ENCODE measurements at places on chromosomes 7 and 10.

DNA sequence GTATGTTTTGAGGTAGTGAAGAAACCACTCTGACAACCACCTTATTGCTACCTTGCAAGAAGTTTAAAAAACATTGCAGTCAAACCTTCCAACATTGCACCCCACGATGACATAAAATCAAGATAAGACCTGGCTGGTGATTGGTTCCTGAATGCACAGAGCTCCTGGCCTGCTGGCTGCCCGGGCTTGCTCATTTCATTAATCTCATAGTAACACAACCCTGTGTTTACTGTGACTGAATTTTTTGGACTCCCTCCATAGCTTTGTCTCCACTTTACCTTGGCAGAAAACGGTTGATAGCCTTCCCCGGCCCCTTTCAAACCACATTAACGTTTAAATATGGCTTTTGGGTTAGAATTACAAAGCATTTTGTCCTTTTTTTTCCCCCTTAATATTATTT is 27.5 kb downstream of the VWA2 start:
- DNase-seq = no peak

DNA sequence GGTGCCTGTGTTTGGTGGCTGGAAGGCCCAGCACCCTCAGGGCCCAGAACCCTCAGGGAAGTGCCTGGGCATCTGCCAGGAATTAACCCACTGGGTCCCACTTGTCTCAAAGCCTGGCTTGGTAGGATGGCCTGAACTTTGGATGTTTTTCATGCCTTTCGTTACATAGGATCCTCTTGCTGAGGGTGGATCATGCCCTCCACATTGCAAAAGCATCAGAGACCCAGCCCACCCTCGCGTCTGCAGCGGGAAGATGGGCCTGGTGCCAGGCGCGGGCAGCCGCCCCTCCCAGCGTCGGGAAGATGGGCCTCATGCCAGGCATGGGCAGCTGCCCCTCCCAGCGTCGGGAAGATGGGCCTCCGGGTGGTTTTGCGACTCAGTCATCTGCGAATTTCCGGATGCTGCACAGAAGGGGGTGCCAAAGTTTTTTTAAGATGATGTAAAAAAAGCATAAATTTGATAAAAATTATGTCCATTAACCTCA is 51.9 kb upstream of the PRKAR1B start:
- DNase-seq = no peak

DNA sequence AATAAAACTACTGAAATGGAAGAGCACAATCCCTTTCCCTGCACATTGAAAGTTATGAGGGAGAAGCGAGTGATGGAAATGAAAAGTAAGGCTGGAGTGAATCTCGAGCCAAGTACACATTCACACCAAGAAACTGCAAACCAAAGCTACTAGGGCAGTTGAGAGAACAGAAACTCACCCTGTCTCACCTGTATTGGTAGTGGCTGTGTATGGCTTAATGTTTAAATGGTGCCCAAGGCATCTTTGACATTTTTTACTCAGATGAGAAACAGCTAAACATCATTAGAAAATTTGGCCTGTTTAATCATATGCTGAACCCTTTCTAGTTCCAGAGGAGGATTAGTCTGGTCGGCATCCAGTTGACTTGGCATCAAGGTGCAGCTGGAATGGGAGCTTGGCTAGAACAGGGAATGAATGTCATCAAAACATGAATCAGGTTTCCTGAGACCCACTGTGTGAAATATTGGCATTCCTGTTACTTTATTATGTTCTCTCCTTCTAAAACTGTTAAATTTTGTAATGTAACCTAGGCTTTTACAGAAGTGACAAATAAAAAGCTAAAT is 840.8 kb downstream of the GRM8 start:
- DNase-seq = no peak

DNA sequence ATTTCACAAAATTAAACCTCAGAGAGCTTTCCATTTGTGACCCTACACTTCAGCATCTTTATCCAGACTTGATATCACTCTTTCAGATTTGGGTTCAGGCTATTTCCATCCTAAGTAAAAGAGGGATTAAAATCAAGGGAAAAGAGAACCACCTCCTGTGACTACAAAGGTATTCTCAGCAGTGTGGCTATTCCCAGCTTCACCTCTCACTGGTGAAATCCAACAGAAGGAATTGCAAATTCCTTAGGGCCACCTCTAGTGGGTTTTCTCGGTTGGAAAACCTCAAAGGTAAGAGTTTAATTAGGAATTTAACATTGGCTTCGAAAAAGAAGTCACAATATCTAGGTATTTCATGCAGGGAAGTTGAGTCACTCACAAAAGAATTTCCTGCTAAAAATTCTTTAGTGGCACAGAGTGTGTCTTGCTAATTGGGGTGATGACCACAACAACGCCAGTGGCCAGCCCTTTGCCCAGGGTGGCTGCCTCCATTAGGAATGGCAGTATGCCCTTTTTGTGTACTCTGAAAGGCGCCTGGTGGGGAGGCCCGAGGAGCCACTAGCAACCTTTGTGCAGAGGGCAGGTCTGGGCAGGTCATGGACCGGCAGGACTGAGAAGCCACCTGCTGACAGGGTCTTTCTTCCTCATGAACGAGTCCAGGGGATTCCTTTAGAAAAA is 52.2 kb downstream of the SEM1 start:
- no peak for DNase-seq

DNA sequence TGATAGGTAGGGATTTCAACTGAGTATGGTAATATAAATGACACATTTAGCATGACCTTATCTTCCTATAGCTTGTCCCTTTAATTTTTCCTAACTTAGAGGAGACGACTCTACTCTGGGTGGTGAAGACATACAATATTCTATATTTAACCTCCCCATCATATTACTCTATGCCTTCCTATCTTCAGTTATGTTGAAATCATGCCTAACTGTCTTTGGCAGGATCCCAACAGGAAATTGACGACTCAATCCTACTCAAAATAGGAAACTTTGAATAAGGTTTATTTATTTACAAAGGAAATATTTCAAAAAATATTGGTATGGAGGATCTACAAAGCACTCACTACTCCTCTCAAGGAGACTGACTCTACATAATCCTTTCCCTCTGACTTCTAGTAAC is 24.1 kb upstream of the SEMA3A start:
- DNase-seq = no peak

DNA sequence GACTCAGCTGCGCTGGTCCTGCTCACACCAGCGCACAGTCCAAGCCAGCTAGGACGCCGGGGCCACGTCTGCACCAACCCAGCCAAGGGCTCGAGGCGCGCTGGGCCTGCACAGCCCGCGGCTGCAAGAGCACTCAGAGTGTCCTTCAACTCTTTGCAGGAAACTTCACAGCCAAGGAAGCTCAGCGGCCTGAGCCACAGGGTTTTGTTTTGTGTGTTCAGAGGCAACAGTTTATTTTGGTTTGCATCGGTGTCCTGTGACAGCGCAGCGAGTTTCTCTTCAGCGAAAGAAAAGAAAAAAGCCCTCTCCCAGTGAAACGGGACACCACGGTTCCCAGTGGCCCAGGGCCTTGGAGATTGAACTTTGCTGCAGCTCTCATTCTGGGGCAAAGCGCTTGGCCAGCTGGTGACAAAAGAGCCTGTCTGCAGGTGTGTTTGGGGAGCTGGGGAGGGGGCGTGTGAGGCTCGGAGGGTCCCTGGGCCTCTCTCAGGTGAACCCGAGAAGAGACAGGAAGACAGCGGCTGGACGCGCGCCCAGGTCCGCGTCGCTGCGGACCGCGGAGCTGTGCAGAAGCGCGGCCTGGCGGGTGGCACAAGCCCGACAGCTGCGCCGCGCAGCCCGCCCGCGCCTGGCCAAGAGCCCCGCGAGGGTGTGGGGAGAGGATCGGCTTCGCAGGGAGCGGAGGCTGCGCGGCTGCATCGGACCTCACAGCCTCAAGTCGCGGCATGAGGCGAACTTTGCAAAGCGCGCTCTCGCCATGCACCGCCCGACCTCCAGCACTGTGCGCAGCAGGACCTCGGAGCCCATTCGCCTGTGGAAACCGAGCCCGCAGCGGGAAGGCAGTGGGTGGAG is 922 bp downstream of the CXCL12 start:
- DNase-seq = no peak

DNA sequence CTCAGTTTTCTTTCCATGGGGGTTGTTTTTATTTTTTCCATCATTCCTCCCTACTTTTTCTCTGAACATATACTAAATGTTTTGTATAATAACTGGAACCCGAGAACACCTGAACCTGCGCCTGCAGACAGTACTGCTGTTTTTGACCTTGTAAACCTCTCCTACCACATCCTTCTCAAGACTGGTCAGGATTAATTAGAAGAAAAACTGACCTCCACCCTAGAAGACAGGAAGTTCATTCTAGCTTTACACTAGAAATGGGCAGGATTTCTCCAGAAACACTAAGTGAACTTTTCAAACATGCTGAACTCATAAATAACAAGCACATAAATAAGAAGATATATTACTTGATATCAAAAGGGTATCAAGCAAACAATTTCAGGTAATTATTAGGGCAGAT is 751 bp upstream of the HYCC1 start:
- no peak for DNase-seq

- DNase-seq = no peak
Measured at GRCh38 chr10:129501652-129502436, 34.8 kb downstream of the MGMT start.

DNA sequence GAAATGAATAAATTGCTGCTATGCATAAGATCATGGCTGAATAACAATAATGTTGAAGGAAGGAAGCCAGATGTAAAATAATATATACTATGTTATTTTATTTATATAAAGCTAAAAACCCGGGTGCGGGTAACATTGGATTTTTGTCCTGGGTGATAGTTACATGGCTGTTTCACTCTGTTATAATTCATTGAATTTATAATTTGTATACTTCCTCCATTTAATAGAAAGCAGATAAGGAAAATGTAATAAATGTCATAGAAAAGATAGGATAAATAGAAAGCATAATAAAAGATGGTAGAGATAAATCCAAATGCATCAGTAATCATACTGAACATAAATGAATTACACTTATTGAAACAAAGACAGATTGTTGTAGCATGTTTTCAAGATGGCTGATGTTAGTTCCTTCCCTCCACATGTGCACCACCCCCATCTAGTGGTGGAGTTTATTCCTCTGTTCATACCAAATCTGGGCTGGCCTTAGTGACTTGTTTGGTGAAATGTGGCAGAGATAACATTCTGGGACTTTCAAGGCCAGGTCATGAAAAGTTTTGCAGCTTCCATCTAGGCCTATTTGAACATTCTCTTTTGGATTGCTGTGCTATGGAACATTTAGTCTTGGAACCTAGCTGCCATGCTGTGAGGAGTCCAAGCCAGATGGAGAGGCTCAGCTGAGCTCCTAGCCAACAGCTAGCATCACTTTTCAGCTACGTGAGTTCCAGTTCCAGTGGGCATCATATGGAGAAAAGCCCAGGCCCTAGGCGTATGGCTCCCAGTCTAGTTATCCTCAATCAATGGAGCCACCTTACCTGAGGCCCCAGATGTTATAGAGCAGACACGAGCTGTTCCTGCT is 46.9 kb downstream of the AHCYL2 start:
- peak; percentile 21 for DNase-seq

DNA sequence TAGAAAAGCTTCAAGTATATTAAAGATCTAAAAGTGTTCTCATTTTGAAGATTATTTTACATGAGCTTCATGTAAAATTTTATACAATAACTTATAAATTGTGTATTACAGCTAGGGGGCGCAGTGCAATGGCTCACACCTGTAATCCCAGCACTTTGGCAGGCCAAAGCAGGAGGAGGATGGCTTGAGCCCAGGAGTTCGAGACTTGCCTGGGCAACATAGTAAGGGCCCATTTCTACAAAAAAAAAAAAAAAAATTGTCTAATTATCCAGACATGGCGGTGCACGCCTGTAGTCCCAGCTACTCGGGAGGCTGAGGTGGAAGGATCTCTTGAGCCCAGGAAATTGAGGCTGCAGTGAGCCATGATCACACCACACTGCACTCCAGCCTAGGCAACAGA is 16.6 kb downstream of the ACBD5 start:
- no peak for DNase-seq

DNA sequence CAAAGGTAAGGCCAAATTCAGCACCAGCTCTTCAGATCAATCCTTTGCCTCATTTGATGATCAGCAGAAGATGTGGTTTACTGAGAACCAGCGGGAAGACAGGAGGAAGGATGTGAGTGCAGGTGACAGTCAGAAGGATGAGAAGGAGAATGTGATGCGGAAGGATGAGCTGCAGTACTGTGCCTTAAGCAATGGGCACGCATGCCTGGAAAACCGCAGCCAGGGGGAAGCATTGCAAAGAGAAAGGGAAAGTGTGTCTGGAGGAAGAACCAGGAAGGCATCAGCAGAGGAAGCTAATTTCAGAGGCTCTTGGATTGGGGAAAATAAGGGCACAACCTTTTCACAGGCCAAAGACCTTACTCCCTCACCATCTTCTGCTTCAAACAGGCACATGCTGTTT is 25.7 kb downstream of the C10orf71 start:
- no peak for DNase-seq

- DNase-seq = no peak
Measured at GRCh38 chr7:94655126-94655847, 646 bp downstream of the SGCE start.

GRCh38 chr7:33922820-33923219 is 17.5 kb downstream of the BMPER start:
- DNase-seq = no peak

- no peak for DNase-seq
Measured at GRCh38 chr7:2288503-2288902, 25.7 kb downstream of the SNX8 start.

GRCh38 chr10:119315128-119316001 is 108.0 kb downstream of the GRK5 start:
- peak; percentile 54 for DNase-seq

DNA sequence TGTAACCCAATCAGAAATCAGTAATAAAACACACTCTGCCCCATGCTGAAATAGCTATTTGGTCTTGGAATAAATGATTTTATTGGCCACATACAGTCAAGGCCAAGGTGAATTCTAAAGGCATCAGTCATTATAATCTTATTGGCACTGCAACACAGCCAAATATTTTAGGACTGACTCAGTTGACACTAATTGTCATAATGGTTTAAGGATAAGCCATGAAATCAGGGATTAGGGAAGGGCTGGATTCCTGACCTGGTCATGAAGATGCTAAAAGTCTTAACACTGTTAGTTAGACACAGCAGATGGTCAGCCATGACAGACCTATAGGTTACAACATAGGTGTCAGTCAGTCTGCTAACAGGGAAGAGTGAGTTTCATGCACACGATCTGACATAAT is 330.3 kb upstream of the NPSR1 start:
- no peak for DNase-seq

DNA sequence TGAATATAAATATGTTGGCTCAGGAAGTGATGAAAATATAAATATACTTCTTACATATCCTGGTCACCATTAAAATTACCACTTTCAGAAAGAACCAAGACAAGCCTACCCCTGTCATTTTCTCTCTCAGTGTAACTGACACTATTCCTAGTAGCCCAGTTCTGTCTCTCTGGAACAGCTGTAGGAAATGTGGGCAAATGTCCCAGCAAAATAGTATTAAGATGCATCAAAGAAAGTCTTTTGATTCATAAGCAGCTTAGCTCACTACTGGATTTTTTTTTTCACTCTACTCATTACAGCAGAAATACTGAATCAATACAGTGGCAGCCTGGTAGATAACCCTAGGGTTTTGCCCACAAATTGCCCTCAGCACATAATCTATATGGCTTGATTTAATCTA is 290.9 kb downstream of the DNAJB9 start:
- DNase-seq = no peak
